Left ventricle myocardium superior (tissue), 1 donor: ENCODE measurements at places on chromosomes 2 and 18. TPM values are rescaled to one million over a fixed set of nuclear protein-coding genes. Genes with fewer than 3 reads are reported as not detected.

GRCh38 chr18:56984731-56985130, 162.2 kb upstream of the BOD1L2 start:
- DNase-seq, result no peak

- no peak for DNase-seq
Measured at GRCh38 chr2:175766880-175767279, 235.2 kb downstream of the LNPK start.

- no peak for DNase-seq
Measured at GRCh38 chr18:57931038-57931437, 113.0 kb upstream of the NEDD4L start.

DNA sequence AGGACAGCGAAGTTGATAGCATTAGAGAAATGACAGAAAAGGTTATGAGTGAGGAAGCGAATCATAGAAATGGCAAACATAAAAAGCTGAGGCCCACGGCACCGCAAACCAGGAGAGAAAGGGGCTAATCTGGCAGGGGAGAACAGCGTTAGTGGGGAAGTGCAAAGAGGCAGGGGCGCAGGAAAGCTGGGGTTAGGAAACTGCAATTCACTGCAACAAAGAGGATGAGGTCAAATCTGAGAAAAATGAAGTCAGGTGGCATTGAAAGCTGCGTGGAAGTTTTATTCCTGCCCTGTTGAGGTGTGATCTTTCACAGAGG, 653 bp upstream of the ABI2 start:
- DNase-seq, result no peak

POMC gene
- 5.3 TPM for total RNA-seq
